ENCODE measurements at places on chromosomes 7 and 10.

DNA sequence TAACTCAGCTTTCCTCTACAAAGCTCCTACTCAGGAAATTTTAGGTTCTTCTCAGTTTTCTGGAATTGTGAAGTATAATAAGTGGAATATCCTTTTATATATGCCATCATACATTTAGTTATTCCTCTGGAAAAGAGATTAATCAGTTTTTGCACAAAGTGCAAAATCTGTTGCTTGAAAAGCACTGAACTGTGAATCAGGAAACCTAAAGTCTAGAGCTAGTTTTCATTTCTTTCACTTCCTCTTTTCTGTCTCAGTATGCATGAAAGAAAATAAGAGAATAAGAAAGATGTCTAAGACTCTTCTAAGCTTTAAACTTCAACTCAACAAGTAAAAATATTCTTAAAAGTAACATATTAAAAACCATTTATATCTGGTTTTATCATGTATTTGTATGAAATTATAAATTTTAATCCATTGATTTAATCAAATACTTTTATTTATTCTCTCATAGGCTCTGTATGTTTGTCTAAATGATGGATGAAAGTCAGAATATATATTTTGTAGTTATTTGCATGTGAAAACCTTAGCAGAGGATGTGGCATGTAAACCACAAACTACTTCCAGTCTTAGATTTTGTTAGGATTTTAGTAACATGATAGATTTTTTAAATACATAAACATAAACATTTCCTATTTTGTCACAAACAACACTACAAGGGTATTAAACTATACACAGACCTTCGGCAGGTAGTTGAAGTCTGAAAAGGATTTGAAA lies 1073.0 kb downstream of the XPNPEP1 start:
- no peak for DNase-seq

GRCh38 chr10:21989453-21990154 lies 13.9 kb downstream of the DNAJC1 start:
- peak; percentile 56 for DNase-seq

GRCh38 chr10:28200775-28201174 lies 102.1 kb downstream of the MPP7 start:
- DNase-seq: no peak

DNA sequence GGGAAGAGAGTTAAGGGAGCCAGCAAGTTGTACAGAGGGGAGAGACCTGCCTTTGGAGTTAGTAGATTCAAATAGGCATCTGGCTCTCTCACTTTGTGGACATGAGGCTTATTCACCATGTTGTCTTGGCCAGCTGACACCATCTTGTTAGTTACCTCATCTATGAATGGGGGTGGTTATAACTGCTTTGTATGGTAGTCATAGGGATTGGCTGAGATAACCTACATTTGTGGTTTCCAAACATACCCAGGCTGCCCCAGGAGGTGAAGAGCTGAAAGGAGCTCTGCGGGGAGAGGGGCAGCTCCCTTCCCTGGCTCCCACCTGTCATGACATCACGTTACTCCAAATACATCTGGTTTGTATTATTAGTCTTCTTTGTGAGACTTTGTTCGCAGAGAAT lies 393.3 kb upstream of the AUTS2 start:
- no peak for DNase-seq

DNA sequence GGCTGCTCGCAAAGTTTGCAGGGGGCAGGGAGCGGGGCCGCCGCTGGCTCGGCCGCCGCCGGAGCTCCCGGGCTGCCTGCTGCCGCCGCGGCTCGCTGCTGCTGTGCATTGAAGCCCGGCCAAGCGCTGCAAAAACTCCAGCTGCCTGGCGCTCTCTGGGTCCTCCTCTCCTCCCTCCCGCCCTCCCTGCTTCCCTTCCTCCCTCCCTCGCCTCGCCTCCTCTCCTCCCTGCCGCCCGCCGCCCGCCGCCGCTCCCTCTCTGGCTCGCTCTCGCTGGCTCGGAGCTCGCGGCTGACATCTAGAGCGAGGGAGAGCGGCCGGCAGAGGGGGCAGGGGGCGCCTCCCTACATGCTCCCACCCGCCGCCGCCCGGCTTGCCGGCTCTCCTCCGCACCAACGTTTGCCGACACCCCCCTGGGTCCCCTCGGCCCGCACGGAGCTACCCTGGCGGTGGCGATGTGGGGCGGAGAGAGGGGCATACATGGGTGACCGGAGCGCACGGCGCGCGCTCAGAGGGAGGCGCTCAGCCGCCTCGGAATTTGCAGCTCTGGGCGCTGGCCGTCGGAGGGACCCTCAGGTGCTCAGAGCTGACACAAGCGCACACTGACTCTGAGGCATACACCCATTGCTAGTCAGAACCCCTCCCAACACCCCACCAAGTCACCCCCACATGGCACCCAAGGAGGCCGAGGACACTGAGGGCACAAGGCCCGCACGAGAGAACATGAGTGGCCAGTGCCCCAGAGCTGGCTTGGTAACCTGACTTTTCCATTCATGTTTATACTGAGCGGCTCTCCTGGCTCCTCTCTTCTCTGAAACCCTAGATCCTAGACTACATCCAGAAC lies 1.2 kb upstream of the PLXNA4 start:
- peak; percentile 64 for DNase-seq

- DNase-seq: no peak
Observed at GRCh38 chr10:89940076-89940475, 238.7 kb downstream of the KIF20B start.

GRCh38 chr7:96216373-96216772 lies 105.5 kb downstream of the SLC25A13 start:
- DNase-seq: no peak

- no peak for DNase-seq
Observed at GRCh38 chr10:72065439-72066025, 22.8 kb downstream of the SPOCK2 start.

- DNase-seq: no peak
Observed at GRCh38 chr10:131646551-131647525, 254.0 kb upstream of the PPP2R2D start.

DNA sequence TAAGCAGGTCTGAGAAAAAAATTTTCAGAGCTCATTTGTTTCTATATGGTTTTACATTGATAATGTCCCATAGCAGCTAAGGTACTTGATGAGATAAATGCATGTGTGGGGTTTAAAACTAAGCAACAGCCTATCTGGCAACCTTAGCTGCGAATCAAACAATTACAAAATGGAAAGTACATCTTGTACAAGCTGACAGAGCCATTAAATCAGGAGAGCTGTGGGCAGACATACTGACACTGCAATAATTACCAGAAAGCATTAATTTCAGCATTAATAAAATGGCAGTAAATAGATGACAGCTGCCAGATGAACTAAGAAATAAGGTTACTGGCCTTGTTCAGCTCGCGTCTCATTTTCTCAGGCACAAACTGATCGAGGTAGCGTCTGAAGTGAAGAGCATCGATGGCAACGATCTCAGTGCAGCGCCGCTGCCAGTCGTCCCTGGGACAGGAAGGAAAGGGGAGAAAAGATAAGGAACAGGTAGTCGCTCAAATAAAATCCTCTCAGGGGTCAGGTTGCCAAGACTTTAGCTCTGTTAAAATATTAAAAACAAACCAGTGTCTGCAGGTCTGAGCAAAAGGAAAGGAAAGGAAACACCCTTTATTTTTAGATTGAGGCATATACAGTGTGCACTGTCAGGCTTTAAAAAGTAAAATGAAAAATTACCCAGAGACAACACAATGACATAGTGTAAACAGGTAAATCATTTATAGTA lies 79.7 kb upstream of the OGDHL start:
- DNase-seq: no peak

DNA sequence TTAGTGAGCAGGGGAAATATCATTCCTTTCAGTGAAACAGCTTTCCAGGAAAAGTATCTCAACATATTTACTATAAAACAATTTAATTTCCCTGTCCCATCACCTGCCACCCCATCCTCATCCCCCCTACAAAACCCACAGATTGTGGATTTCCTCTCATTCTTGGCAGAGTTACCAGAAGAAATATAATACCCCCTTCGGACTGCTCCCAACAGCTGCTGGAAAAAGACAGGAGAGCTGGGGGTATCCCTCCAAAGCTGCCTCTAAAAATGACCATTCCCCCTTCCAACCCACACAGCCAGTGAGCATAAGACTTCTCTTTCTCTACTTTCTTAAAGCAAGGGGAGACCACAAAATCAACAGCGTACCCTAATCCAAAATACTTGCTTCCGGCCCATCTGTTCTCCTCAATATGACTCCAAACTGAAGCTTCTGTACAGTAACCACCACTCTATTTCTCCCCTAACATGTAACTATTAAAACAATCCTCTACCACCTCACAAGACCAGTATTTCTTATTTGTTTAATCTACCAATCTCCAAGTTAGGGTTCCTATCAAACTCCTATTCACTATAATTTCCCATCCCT lies 7.8 kb downstream of the FBXW4 start:
- no peak for DNase-seq

DNA sequence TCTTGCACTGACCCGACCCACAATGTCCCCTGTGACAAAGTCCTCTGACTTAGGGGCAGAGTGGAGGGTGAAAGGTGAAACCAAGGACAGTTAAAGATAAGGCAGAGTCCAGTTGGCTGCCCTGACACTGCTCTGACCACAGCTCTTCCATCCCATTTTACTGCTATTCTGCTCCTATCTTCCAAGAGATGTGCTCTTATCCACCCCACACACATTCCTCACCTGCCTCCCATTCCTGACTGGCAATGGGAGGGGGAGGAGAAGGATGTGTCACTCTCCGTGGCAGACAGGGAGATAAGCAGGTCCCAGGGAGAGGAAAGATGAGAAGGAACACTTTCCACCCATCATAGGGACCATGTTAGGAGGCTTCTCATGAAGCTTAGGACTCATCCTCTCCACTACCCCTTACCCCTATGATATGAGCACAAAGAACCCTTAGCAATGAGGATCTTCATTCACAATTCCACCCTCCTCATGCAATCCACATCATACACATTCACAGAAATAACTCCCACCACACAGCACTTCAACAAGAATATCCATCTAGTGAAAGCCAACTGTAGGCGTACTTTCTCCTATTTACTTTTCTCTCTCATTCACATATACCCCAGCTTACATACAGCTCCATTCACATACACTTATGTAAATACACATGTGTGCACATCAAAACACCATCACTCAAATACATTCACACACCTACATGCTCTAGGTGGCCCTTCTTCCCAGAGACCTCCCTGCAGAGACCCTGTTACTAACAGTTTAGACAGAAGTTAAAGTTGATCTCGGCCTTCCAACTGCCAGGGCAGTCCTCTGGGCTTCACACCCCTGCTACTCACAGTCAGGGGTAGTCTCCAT lies 6.6 kb downstream of the SYNPO2L start:
- no peak for DNase-seq

GRCh38 chr7:109638321-109638720 lies 1068.6 kb downstream of the DNAJB9 start:
- no peak for DNase-seq

DNA sequence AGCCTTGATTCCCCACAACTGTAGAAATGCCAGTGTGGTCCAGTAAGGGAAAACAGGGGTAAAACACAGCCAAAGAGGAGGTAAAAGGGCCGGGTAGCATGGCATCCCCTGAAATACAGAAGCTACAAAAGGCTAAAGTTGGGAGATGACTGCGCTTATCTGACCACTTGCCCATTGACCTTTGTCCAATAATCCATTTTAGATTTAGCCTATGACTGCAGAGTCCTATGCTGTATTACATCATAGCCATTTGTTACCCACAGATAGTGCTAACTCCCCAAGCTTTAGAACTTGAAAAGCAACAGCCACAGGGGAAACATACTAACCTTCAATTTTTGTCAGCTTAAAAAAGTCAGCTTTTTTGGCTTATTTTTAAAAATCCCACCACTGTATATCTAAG lies 26.2 kb downstream of the MTPN start:
- DNase-seq: no peak

DNA sequence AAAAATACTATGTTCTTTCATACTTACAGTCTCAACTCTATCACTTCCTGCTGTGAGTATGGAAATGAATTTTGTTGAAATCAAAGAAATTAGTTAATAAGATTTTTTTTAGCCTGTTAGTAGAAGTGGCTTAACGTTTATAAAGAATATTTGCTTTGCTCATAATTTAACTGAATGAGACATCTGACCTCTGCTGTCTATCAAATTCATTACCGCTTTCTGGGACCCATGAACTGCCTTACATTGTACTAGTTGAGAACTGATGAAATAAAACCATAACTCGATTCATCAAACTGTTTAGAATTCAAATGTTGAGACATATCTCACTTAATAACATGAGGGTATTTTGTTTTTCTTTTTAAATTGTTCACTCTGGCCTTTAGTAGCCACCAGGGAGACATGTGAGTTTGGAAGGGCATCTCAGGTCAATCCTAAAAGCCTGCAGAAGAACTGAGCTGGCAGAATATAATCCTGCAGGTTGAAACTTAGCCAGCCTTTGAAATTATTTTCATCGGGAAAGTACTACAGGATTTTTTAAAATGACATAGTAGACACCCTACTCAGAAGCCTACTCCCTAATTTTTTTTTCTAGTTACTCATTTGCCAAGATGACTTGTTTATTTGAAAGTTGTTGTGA lies 78.7 kb downstream of the KIAA1217 start:
- DNase-seq: no peak

GRCh38 chr10:2119316-2119715 lies 382.0 kb upstream of the ADARB2 start:
- no peak for DNase-seq

GRCh38 chr10:112966194-112966855 lies 16.3 kb downstream of the TCF7L2 start:
- DNase-seq: no peak

- no peak for DNase-seq
Observed at GRCh38 chr7:157158400-157158799, 19.7 kb downstream of the UBE3C start.

DNA sequence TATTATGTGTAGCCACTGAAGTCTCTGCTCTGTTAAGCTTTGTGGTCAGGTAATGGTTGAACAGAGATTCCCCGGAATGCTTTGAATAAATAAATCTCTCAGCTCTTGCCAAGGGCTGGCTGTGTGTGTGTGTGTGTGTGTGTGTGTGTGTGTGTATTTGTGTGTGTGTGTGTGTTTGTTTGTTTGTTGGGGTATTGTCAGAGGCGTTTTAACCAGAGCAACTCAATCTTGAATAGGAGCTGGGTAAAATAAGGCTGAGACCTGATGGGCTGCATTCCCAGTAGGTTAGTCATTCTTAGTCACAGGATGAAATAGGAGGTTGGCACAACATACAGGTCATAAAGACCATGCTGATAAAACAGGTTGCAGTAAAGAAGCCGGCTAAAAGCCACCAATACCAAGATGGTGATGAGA lies 256.2 kb upstream of the CACNA2D1 start:
- DNase-seq: no peak

GRCh38 chr10:91896212-91896756 lies 13.0 kb downstream of the FGFBP3 start:
- DNase-seq: no peak

- no peak for DNase-seq
Observed at GRCh38 chr7:116097365-116098009, 66.9 kb upstream of the TFEC start.
